ENCODE measurements at places on chromosomes 11 and 22.

GRCh38 chr11:99260696-99261095 is 239.9 kb downstream of the CNTN5 start:
- DNase-seq: no peak

- DNase-seq: no peak
Observed at GRCh38 chr22:23079814-23080521, 9.6 kb downstream of the GNAZ start.

DNA sequence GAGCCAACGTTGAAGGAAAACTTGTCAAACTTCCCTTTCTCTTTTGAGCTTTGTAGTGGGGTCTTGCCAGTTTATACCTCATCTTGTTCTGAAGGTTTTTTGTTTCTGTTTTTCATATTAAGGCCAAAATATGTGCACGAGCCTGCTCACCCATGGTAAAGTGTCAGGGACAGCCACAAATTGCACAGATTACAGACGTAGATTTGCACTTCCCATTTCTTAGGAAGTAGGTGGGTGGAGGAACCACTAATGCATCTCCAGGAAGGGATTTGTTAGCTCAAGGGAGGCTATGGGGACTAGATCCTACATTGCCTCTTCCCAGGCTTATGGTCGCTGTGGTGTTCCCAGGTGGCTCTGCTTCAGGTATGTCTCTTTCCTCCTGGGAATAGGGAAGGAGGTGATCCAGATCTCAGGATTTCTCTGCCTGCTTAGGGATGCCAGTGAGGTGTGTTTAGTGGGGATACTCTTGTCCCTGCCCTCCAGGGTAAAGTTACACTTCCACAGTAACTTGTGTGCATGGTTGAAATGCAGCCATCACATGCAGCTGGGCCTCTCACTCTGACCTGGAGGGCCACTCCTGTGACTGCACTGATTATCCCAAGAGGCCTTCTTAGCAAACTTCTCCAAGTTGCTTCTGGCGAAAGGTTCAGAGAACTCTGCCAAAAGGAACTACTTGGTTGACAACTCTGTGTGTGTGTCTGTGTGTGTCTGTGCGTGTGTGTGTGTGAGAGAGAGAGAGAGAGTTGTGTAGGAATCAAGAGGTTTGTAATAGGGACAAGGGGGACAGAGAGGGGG is 9.8 kb downstream of the PPFIBP2 start:
- no peak for DNase-seq

GRCh38 chr11:126992804-126993111 is 7.8 kb downstream of the KIRREL3 start:
- no peak for DNase-seq

GRCh38 chr22:34427841-34428240 is 507.6 kb upstream of the LARGE1 start:
- no peak for DNase-seq

GRCh38 chr11:73099512-73100266 is 42.4 kb downstream of the FCHSD2 start:
- no peak for DNase-seq
